GM12891 (cell line): ENCODE measurements at places on chromosomes 16 and 17.

GRCh38 chr17:12242345-12242954, 221.8 kb downstream of the MAP2K4 start:
- DNase-seq: no peak

- DNase-seq: no peak
Measured at GRCh38 chr16:66480265-66481080, 53.4 kb downstream of the BEAN1 start.

DNA sequence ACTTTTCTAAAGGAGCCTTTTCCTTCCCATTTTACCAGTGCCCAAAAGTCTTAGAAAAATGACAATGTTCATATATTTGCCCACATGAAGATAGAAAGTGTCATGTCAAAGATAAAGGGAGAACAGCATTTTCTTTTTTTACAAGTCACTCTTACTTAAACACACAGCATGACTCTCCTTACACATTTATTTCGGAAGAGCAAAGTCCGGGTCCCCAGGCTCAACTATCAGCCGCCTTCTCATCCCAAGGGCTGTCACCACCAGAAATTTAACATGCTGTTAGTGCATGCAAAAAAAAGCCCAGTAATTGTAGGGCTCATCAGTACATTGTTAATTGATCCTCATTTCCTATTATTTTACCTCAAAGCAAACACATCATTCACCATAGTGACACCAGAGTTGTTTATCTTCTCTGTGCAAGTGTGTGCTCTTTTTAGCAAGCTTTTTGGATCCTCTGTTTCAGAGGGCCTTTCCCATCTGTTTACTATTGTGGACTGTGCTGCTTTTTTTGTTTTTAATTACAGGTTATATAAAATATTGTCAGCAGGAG, 560.3 kb downstream of the WWOX start:
- DNase-seq: no peak

DNA sequence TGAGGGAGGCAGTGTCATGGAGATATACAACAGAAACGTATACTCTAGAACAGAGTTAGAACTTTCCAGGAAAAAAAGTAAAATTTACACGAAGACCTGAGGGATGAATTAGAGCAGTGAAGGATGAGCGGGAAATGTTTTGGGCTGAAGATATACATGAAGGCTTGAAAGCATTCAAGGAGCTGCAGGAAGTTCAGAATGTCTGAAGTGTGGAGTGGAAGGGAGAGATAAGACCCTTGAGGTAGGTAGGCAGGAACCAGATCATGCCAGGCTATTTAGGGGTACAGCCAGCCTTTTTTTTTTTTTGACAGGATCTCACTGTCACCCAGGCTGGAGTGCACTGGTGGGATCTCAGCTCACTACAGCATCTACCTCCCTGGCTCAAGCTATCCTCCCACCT, 3.2 kb upstream of the NLK start:
- no peak for DNase-seq

- DNase-seq: no peak
Measured at GRCh38 chr17:31568121-31568520, 176.6 kb downstream of the RAB11FIP4 start.

GRCh38 chr16:58026139-58026704, 668 bp downstream of the MMP15 start:
- DNase-seq: no peak

- no peak for DNase-seq
Measured at GRCh38 chr17:73410586-73411312, 98.9 kb upstream of the CDC42EP4 start.

GRCh38 chr16:54193665-54194333, 92.8 kb downstream of the IRX3 start:
- peak; percentile 59 for DNase-seq

DNA sequence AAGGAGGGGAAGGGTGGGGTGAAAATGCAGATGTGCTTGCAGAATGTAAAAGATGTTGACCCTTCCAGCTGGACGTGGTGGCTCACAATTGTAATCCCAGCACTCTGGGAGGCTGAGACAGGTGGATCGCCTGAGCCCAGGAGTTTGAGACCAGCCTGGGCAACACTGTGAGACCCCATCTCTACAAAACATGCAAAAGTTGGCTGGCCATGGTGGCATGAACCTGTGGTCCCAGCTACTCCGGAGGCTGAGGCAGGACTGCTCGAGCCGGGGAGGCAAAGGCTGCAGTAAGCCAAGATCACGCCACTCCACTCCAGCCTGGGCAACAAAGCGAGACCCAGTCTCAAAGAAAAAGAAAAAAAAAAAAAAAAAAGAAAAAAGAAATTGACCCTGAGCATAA, 17.8 kb downstream of the ATP1B2 start:
- DNase-seq: no peak

- DNase-seq: no peak
Measured at GRCh38 chr16:66003201-66003600, 363.3 kb upstream of the CDH5 start.

DNA sequence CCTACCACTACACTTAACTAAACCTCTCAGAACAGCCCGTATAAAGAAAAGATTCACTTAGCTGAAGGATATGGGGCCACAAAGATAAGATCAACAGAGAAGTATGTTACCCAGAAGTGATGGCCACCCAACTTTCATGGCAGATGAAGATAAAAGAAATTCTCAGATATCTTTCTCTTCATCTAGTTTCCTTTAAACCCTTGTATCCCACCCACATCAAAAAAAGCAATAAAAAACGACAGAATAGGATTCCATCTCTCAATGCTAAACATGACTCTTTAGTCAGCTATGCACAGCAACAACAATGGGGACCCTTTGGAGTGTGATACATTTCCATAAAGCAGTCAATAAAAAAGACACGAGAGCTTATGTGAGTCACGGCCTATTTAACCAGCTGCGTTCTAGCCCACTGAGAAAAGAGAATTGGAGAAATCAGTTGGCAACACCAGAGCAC, 86.6 kb downstream of the SNX11 start:
- DNase-seq: no peak

DNA sequence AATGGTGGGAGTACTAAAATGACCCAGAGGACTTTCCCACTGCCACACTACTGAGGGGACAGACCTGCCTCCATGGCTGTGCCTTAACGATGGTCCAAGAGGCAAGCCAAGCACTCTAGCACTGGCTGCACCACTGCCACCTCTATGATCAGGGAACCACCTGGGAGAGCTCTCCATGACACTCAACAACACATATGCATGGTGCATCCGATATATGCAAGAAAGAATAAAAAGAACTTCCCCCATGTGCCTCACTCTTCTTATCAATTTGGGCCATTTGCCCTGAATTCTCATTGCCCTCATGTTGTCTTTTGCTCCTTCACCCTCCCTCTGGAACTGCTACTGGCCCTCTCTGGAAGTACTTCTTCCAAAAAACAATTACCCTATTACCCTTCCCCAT, 99.5 kb downstream of the HS3ST3A1 start:
- DNase-seq: no peak

DNA sequence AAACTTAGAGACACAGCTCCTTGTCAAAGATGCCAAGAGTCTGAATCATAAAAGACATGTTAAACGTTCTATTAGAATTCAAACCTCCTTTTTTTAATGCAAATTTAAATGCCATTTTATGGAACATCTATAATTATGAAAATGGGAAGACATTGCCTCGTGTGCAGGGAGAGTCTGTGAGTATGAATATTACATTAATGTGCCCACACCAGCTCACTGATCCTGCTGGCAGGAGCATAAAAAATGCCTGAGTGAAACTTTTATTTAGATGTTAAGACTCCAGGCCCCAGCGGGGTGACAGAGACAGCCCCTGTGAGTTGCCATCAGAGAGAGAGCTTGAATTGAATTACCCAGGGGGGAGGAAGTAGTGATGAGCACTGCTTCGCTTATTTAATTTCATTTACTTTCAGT, 84.8 kb downstream of the SNX11 start:
- no peak for DNase-seq

- DNase-seq: no peak
Measured at GRCh38 chr17:14813649-14814370, 451.3 kb downstream of the PMP22 start.
